ENCODE measurements at places on chromosomes 12 and 14.

GRCh38 chr14:54836231-54836630 is 66.4 kb downstream of the GCH1 start:
- DNase-seq, result no peak
- H3K4me3 ChIP-seq, result no peak overlapping the region
- no peaks in the 10 kb centered on the region for H3K36me3 ChIP-seq
- no peaks in the 10 kb centered on the region for H3K27me3 ChIP-seq

- H3K4me1 ChIP-seq, result no peaks in the 10 kb centered on the region
- no peak for DNase-seq
- H3K27ac ChIP-seq, result no peak overlapping the region
- H3K27me3 ChIP-seq, result no peaks in the 10 kb centered on the region
These were observed 24.6 kb downstream of the EXOC5 start for GRCh38 chr14:57244106-57244505.

DNA sequence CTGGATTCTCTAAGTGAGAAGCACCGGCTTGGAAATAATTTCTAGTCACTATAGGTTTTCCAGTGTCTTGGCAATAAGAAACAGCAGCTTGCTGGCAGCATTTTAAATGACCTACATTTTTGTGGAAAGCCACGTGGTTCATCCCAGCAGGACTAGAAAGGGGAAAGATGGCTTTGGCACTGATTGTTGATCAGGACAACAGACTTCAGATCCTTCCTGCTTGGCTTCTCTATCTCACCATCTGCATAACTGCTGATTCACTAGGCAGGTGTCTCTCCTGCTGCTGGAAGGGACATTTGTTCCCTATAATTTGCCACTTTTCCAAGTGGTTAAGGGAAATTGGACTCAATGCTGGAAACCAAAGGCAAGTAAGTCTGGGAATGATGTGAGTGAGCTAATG is 131.0 kb downstream of the TTC8 start:
- no peak overlapping the region for H3K27ac ChIP-seq
- no peaks in the 10 kb centered on the region for H3K27me3 ChIP-seq
- H3K4me3 ChIP-seq, result no peak overlapping the region
- H3K4me1 ChIP-seq, result no peaks in the 10 kb centered on the region

DNA sequence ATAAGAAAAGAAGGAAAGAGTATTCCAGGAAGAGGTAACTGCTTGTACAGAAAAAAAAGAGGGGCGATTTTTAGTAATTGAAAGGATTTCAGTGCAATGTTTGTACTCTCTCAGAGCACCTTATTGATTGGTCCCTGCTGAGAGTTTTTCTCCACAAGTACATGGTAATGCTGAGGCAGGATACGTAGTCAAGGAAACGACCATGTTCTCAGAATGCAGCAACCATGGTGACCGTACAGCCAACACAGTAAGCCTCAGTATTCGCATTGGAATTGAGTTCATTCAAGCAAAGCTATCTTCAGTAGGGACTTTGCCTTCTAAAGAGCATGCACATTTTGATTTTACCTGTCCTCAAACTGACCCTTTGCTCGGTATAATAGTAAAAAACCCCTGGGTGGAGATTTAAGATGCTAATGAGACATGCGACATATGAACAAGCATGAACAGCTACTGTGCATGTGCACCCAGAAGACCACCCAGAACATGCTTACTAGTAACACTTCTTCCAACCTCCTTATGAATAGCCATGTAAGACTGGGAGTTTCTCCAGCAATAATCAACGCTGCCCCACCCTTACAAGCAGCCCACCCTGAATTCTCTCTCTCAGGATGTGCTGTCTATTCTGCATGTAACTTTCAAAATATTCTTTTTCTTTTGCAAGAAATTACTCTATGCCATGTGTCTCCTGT is 6.2 kb upstream of the SLC41A2 start:
- H3K27me3 ChIP-seq, result no peaks in the 10 kb centered on the region
- no peak overlapping the region for H3K27ac ChIP-seq
- H3K4me1 ChIP-seq, result peaks cover 2% of the 10 kb centered on the region

- no peaks in the 10 kb centered on the region for H3K27me3 ChIP-seq
- no peak overlapping the region for H3K27ac ChIP-seq
- DNase-seq, result no peak
- H3K4me3 ChIP-seq, result no peak overlapping the region
- H3K4me1 ChIP-seq, result no peaks in the 10 kb centered on the region
- H3K36me3 ChIP-seq, result no peaks in the 10 kb centered on the region
These were observed 62.5 kb upstream of the TMEM132D start for GRCh38 chr12:129966146-129966995.

DNA sequence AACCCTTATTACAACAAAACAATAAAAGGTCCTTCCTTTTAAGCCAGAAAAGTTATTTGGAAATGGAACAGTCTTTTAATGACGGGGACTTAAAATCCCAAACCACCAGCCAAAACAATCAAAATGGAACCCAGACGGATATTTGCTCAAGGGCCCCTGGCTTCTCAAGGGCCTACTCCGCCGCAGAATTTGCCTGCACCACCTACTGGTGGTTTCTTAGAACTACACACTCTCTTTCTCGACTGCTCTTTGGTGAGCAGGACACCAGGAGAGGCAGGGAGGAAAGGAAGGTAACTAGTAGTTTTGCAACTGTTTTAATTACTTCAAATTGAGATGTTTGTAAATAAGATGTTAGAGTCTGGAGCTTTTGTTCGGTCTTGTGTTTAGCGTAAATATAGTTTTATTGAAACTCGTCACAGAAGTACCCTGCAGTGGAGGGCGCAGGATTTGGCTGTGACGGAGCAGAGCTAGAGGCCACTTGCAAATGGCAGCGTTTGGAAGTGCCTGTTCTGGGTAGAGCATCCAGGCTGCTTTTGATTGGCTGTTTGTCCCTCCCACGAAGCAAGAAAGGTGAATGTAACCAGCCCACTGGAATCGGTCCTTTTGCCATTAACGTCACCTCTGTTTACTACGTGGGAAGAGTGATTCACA is 238.5 kb downstream of the CACNA1C start:
- H3K27me3 ChIP-seq, result no peaks in the 10 kb centered on the region
- no peak for DNase-seq
- no peak overlapping the region for H3K27ac ChIP-seq
- H3K4me1 ChIP-seq, result peaks cover 38% of the 10 kb centered on the region

DNA sequence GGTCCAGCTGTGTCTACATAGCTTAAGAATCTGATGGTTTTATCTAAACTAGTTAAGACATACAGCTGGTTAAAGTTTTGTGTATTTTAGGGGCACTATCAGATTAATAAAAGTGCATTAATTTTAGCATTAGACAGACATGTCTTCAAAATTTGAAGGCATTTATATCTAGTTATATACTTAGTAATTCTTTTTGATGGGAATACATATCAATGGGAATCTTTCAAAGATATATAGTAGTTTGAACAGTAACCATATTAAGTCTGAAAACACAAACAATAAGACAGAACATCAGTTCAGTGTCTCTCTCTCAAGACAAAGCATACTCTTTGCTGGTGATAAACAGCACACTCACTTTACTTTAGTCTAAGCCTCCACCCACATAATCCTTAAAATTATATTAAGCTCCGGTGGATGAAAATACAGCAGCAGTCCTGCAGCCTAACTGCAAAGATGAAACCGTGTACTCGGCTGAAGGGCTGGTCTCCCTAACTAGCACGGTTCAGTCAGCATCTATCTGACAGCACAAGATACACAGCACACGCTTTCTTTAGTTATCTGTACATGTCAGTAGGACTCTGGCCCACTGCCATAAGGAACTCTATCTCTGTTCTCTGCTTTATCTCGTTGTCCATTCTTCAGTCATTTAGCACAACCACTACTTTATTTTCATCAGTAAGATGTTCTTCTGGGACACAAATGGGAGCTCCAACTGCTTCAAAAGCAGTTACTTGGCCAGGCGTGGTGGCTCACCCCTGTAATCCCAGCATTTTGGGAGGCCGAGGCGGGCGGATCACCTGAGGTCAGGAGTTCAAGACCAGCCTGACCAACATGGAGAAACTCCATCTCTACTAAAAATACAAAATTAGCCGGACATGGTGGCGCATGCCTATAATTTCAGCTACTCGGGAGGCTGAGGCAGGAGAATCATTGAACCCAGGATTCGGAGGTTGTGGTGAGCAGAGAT is 80.5 kb downstream of the MED13L start:
- no peaks in the 10 kb centered on the region for H3K27me3 ChIP-seq
- no peak for DNase-seq
- no peak overlapping the region for H3K27ac ChIP-seq

- no peak overlapping the region for H3K27ac ChIP-seq
- DNase-seq, result no peak
- no peaks in the 10 kb centered on the region for H3K36me3 ChIP-seq
These were observed 1190.3 kb downstream of the GALC start for GRCh38 chr14:86802726-86803125.

DNA sequence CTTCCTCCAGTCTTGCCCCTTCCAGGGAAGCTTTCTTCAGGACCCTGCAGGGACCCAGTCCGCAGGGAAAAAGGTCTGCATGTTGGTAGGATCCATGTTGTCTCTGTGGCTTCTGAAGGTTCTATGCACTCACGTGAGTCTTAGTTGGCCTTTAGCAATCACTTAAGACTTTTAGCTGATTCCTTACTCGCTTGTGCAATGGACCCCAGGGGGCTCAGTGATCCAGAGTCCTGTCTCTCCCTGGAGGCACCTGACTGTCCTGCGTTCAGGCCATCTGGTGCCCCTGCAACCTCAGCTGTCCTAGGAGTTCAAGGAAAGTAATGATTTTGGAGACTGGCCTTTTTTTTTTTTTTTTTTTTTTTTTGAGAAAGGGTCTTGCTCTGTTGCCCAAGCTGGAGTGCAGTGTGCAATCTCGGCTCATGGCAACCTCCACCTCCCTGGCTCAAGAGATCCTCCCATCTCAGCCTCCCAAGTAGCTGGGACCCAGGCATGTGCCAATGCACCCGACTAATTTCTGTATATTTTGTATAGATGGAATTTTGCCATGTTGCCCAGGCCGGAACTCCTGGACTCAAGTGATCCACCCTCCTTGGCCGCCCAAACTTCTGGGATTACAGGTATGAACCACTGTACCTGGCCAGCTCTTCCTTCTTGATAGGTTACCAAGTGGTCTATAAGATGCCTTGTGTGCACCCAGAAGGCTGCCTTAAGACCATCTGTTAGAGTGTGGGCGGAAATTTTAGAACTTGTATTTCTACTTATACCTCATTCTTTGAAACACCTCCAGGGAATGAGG is 4.6 kb downstream of the IFI27L2 start:
- H3K36me3 ChIP-seq, result no peaks in the 10 kb centered on the region
- peaks cover 1% of the 10 kb centered on the region for H3K4me1 ChIP-seq
- no peak overlapping the region for H3K4me3 ChIP-seq
- no peak for DNase-seq

DNA sequence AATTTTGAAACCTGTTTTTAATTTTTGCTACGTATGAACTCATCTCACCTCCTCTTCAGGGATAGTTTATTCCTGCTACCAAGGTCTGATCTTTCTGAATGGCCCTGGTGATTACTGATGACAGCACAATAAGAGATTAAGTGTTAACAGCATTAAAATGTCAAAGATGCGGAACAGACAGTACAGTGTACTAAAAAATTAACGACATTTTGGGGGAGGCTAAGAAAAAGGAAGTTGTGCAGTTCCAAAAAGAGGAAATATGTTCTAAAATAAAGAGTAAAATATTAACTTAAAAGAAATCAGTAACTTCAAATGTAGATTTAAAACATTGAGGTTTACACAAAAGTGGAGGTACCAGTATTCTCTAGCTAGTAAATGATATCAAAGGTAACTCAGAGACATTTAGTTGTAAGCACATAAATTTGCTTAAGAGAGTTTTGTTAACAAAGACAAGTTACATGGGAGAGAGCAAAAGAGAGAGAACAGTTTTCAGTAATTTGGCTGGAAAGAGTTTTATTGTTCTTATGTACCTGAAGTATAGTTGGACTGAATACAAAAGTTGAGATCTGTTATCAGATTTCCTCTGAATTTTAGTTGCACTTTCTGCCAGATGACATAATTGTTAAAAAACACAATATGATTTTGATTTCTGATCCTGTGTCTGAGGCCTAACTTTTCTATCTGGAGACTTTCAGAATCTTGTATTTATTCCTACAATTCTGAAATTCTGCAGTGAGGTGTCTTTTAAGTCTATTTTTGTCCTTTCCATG is 4.2 kb upstream of the CLECL1 start:
- H3K4me1 ChIP-seq, result peaks cover 9% of the 10 kb centered on the region
- DNase-seq, result no peak
- H3K36me3 ChIP-seq, result no peaks in the 10 kb centered on the region
- H3K27me3 ChIP-seq, result no peaks in the 10 kb centered on the region
- no peak overlapping the region for H3K4me3 ChIP-seq
